Globus pallidus (tissue), 1 donor: ENCODE measurements at places on chromosomes 3 and 15.

DNA sequence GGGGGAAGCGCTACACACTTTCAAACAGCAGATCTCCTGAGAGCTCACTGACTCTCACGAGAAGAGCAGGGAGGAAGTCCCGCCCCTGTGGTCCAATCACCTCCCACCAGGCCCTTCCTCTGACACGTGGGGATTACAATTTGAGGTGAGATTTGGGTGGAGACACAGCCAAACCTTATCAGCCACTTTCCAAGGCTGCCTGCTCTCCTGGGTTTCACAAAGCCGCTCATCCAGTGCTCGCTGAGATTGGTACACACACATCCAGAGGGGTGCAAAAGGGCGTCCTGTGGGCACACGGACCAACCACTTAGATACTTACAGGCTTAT lies 23.1 kb downstream of the XXYLT1 start:
- no peak for DNase-seq

DNA sequence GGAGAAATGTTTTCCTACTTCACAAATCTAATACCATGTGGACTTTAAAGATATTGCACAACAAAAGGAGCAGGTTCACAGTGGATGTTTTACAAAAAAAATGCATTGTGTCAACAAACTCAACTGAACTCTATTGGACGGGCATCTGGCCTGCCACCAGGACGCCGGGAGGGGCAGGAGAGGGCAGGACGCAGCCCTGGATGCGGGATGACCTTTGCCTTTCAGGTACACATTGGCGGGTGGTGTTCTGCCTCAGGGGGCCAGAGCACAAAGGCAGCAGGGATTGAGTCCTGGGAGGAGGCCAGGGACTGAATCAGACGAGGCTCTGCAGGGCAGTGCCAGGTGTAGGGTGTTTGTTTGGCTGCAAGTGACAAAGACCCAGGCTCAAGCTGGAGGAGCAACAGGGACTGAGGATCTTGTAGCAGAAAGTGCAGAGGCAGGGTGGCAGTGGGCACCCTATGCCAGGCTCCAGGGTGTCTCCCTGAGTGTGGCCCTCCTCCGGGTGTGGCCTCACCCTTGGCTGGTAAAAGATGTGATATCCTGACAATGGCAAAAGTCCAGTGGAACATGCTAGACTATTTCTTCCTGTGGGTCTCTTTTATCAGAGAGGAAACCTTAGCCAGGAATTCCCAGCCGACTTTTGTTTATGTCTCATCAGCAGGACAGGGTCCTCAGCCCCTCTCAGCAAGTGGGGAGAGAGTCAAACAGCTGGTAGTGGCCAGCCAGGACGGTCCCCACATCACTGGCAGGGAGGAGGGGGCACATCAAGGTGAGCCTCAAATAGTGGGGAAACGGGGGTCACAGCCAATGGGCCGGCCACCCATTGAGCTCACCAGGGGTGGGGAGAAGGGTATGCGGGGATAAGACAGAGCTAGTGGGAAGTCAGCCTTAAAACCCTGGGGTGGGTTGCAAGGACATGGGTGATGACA lies 29.7 kb upstream of the KLF13 start:
- DNase-seq = no peak

DNA sequence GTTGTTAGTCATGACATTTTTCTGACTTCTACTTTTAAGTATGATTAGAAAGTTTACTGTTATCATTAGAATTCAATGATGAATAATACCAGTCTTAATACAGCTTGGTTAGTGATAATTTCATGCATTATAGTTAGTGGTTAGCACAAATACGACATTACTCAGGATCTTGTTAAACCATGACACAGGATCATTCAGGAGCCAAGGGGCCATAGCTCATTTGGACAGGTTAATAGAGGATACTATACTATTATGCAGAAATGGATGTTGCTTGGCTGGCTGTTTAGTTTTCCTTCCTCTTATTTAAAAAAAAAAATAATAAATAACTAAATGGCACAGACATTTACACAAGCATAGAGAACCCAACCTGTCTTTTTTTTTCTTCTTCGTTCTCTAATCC lies 55.5 kb downstream of the NSUN3 start:
- DNase-seq = no peak

- no peak for DNase-seq
Measured at GRCh38 chr3:182491577-182491976, 301.7 kb upstream of the ATP11B start.

DNA sequence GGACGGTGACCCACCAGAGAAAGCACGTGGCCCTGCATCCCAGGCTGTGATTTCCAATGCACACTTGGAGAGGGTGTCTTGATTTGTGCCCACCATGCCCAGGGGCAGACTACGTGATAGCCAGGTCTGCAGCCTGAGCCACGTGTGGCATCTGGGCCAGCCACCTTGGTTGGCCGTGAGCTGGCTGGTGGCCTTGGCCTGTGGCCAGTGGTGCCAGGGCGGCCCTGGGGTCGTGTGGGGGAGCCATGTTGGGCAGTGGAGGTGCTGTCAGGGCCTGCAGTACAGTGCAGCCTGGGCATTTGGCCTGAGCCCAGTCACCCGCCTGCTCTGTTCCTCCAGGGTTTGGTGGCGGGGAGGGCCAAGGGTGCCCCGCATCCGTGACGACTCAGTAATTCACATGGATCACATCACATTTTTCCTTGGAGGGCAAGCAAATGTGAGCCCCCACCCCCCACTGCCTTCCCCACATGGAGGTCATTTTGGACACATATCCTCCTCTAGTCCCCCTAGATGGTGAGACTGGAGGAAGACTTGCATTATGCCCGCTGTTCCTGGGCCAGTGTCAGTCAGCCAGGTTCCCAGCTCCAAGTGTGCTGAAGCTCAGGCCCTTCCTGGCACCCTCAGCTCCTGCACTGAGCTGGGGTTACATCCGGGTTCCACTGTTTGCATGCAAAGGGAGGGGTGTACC lies 201.4 kb downstream of the UBE3A start:
- DNase-seq = no peak

- no peak for DNase-seq
Measured at GRCh38 chr3:170128977-170129431, 52.5 kb downstream of the PHC3 start.

GRCh38 chr15:76866716-76867321 lies 38.3 kb downstream of the SCAPER start:
- peak; percentile 17 for DNase-seq

DNA sequence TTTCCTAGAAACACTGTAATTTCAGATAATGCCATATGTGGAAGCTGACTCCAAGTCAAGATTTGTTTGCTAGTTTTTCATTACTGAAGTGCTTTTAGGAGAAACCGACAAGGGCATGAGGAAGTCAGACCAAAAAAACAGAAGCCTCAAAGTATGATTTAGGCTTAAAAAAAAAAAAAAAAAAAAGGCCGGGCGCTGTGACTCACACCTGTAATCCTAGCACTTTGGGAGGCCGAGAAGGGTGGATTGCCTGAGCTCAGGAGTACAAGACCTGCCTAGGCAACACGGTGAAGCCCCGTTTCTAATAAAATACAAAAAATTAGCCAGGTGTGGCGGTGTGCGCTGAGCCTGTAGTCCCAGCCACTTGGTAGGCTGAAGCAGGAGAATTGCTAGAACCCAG lies 11.6 kb downstream of the RPL15 start:
- DNase-seq = no peak

DNA sequence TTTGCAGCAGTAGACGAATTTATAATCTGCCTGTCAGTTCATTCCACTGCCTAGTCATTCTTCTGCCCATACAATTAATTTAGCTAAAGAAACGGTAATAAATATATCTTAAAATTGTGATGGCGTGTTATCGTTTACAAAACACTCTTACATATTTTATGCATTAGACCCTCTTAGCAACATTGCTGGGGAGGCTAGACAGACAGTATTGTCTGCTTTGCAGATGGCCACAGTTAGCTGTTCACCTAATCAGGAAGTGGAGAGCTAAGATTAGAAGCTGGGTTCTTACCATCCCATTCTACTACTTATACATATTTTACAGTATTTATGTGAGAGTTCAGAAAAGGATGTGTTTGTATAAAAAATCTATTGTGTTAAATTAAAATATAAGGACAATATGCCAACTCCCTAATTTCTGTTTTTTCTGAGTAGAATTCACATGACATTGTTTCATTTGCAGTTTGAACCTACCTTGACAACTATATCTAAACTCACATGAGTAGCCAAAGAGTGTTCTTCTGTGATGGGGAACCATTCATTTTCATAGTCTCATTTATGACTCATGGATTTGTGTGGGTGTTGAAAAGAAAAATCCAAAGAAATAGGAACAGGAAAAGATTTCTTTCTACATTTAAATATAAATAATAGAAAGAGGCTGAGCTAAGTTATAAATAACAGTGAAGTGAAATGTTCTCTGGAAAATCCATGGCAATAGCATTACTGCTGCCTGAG lies 41.7 kb upstream of the C3orf80 start:
- no peak for DNase-seq

GRCh38 chr3:52810923-52811322 lies 16.3 kb downstream of the ITIH3 start:
- DNase-seq = no peak

GRCh38 chr3:98553021-98553563 lies 21.3 kb downstream of the GPR15 start:
- DNase-seq = peak; percentile 14

- DNase-seq = no peak
Measured at GRCh38 chr3:125232401-125232800, 19.9 kb upstream of the SLC12A8 start.

- no peak for DNase-seq
Measured at GRCh38 chr15:58057559-58057958, 8.0 kb downstream of the ALDH1A2 start.

DNA sequence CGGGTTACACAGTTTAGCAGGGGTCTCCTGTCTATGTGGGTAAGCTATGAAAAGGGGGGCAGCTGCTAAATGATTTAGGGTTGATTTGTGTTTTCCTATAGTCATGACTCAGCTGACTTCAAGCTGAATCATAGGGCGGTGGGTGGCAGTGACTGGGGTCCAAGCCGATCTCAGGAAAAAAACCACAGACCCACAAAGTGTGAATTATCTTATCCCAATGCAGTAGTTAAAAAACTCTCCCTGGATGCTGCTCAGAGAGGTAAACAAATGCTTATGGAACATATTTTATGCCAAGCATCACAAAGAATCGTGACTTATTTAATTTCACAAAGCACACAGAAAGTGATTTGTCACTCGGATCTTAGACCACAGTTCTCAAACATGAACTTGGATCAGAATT lies 18.4 kb upstream of the TOPAZ1 start:
- no peak for DNase-seq

GRCh38 chr3:128001576-128001975 lies 50.7 kb upstream of the SEC61A1 start:
- DNase-seq = no peak

- DNase-seq = no peak
Measured at GRCh38 chr3:56688191-56688590, 5.1 kb upstream of the TASOR start.

GRCh38 chr3:42906848-42907183 lies 874 bp downstream of the ZNF662 start:
- DNase-seq = peak; percentile 5

DNA sequence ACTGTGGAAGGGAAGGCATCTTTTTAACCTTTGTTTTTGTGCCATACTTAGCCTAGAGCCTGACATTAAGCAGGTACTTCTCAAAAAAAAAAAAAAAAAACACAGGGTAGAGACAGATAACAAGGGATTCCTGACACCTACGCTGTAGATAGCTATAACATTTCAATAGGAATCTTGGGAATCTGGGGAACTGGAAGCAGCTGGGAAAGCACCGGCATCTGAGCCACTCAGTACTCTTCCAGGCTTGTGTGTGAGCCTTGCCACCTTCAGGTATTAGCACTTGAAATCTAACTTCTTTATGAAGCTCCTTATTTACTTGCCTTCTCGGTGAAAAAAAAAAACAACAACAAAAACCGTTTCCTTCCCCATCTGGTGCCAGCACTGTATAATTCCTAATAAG lies 46.8 kb downstream of the PIK3CA start:
- DNase-seq = no peak

DNA sequence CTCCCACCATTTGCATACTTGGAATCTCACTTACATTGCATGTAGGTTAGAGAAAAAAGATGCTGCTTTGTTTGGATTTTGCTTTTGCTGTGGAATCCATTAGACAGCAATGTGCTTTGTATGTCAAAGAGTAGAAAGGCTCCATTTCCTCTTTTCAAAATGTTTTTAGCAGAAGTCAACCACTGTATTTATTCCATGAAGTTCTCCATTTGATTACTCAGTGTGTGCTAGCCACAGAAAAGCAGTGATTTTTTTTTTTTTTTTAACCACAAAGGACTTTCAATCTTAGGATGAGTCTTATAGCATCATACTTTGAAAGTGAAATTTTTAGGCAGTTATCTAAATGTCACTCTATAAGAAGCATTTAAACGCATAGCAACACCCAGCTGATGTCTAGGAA lies 285.0 kb upstream of the ADAMTS9 start:
- no peak for DNase-seq

GRCh38 chr3:71146673-71147072 lies 436.9 kb downstream of the FOXP1 start:
- DNase-seq = no peak

DNA sequence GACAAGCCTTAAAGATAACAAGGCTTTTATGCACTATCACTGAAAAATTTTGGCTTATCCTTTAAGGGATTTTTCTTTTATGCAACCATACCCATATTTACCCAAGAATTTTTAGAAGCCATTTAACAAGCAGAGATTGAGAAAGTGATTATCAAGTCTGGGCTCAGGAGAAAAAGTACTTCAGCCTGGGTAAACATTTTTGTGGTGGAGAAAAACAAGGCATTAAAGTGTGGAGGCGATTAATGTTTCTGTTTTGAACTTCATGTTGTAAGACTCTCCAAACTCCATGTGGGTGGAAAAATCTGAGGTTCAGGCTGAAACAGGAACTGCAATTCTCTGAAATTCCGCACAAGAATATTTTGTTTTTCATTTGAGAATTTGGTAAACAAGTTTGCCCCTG lies 260.4 kb upstream of the KCNMB2 start:
- DNase-seq = no peak

DNA sequence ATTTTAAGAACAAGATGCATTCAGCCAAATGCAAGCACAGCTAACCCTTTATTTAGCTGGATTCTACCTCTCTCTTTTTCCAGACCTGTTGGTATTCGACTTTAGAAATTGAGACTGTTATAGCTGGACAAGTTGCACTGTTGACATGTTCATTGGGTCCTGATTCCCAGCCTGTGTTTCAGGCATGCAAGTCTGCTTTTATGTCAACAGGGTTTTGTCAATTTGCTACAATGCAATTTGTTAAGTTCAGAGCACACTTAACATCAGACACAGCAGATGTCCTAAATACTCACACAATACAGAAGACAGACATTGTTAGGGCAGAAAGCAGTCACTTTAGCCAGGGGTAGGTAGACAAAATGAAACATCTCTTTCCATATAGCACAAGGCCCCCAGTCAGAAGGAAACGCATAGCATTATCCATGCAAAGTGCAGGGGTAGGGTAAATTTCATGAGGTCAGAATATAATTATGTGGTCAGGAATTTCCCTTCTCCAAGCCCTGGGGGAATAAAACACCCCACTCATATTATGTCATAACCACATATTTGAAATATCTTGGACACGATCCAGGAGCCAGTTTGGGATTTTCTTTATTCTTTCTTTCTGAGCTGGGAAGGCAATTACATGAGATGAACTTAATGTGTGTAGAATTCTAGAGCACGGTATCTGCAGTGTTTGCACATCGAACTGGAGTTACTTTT lies 504.1 kb downstream of the NTRK3 start:
- DNase-seq = no peak

- DNase-seq = no peak
Measured at GRCh38 chr3:139340784-139341183, 3.0 kb upstream of the MRPS22 start.
